ENCODE measurements at places on chromosomes 7 and 10.

GRCh38 chr10:21715531-21716195 is 181.6 kb downstream of the MLLT10 start:
- no peak for DNase-seq

DNA sequence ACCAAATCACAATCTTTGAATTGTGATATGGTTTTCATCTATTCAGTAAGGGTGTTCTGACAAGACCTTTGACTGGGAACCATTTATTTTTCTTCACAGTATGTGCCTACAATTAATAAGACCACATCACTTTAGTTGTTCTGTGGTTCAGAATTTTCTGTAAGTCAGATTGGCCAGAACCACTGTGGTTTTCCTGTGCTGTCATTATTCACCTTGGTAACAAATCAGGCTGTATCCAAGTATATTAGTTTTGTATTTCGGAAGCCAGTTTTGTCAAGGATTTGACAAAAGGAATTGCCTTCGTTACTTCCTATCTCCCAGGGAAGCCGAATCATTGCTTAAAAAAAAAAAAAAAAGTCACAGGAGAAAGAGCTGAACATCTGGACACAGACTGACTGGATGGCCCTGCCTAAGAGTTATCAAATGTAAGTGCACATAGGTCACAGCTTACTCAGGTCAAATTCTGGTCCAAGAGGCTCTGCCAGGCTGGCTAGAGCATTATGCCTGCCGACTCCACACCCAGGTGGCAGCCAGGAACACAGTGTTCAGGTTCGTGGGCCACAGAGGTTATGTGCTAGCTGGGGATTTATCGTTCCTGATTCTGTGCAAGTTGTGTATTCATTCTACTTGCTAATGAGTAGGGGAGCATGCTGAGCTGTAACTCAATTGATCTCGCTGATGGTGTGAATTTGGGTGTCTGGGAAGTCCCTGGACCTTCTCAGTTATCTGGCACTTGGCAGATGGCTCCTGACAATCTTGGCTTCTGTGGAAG is 175.3 kb downstream of the JAZF1 start:
- no peak for DNase-seq

DNA sequence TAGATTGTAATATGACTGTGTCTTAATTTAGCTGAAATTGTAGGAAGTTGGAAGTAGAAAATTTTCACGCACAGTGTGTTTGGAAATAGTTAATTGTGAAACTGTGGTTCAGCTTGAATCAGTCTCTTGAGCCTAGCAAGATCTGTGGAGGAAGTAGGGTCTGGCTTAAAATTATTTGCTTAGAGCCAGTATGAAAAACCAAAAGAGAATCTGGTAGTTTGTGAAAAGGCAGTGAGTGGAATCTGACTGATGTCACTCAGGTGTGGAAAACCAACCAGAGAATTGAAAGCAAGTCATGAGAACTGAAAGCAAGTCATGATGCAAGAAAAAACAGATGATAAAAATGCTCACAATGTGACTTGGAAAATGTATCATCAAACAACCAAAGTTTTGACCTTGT is 11.5 kb downstream of the LIPJ start:
- no peak for DNase-seq

DNA sequence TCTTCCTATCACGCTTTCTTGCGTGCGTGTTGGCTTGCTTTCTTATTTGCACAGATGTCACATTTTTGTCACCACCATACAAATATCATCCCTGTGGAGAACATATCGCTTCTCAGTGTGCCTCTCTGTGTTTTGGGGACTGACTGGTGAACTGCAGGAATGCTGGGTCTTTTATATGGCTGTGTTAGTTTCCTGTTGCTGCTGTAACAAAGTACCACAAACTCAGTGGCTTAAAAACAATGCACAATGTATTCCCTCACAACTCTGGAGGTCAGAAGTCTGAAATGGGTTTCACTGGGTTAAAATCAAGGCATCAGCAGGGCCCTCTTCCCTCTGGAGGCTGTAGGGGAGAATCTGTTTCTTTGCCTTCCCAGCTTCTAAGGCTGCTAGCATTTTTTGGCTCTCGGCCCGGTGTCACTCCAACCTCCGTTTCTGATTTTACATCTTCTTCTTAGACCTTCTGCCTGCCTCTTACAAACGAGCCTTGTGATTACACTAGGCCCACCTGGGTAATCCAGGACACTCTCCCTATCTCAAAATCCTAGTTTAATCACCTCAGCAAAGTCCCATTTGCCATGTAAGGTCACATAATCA is 82.0 kb downstream of the LRMDA start:
- no peak for DNase-seq

- no peak for DNase-seq
These were observed 108.7 kb downstream of the LARP4B start for GRCh38 chr10:822661-823367.

- DNase-seq, result no peak
These were observed 43.0 kb downstream of the ZMYND11 start for GRCh38 chr10:178208-178607.

All from activated CD8-positive, alpha-beta memory T cell treated with anti-CD3 and anti-CD28 coated beads, Interleukin-2, amount 50 U/mL, for 4 hours (primary cell).